ENCODE measurements at places on chromosomes 7 and 10. TPM values are rescaled to one million over a fixed set of nuclear protein-coding genes. Genes with fewer than 3 reads are reported as not detected.
A peak's percentile ranks its signal among the peaks of the same experiment; 100 is the strongest.

DNA sequence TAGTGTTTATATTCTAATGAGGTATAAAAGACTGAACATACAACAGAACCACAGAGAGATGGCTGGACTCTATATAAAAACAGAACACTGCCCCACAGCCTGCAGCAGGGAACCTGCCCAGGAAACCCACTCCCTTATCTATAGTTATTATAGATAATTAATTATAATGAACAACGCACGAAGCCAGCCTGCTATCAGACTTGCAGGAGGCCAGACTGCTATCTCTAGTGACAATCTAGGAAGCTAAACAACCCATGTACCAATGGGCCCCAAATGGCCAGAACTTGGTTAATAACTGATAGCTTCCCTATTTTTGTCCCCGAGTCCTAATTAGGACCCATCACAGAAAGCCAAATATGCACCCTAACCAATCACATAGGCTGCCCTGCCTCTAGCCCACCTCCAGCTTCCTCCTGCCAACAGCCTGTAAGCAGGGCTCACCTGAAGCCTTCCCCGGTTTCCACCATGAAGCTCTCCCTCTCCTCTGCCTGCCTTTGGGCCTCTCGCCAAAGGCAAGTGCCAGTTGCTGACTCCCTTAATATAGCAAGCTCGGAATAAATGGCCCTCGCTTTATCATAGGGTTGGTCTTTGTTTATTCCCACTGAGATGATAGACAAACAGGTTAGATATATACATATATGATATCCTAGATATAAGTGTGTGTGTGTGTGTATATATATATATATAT, 74.5 kb downstream of the SYPL1 start:
- H3K36me3 ChIP-seq, result no peaks in the 10 kb centered on the region
- peaks cover 21% of the 10 kb centered on the region for H3K27me3 ChIP-seq
- no peak overlapping the region for H3K4me3 ChIP-seq
- DNase-seq, result no peak
- no peak overlapping the region for H3K27ac ChIP-seq

Gene OR6B1
- total RNA-seq, result not detected

DNA sequence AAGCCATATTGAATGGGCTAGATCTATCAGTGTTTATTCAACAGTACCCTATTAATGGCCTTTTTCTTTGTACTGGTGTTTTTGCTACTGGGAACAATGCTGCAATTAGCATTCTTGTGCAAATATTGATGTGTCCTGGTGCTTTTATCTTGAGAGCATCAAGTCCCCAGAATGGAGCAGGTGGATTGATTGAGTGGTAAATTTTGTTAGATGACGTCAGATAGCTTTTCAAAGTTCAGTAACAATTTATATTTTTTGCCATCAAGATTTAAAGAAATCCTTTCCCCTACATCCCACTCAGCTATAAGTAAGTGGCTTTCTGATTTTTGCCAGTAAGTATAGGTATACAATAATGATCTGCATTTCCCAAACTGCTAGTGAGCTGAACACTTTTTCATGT, 63.4 kb upstream of the SYPL1 start:
- H3K36me3 ChIP-seq, result no peaks in the 10 kb centered on the region
- DNase-seq, result no peak
- no peak overlapping the region for H3K27ac ChIP-seq

Gene TUBAL3
- not detected for total RNA-seq

GRCh38 chr10:110218632-110219031, 11.2 kb downstream of the MXI1 start:
- H3K4me1 ChIP-seq, result peaks cover 49% of the 10 kb centered on the region
- DNase-seq, result no peak
- peaks cover 7% of the 10 kb centered on the region for H3K27me3 ChIP-seq
- H3K4me3 ChIP-seq, result no peak overlapping the region

GRCh38 chr10:97582169-97582568, 2.0 kb upstream of the HOGA1 start:
- no peak for DNase-seq
- H3K36me3 ChIP-seq, result no peaks in the 10 kb centered on the region
- H3K27ac ChIP-seq, result no peak overlapping the region
- H3K27me3 ChIP-seq, result peaks cover 5% of the 10 kb centered on the region

Gene ACBD7
- 1.5 TPM for total RNA-seq

DNA sequence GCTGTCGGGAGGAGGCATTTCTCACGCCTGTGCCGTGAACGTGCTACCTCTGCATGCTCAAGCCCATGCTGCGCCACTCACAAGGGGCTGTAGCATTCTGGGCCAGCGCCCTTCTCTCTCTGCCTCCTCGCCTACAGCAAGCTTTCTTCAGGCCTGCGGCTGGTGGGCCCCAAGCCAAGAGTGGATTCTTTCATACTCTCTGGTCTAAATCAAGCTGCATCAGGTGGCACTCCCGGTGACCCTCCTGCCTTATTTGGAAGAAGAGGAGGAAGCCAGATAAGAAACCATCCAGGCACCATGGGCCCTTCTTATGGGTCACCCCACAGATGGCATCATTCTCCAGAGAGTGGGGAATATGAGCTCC, 86.7 kb upstream of the DUSP5 start:
- DNase-seq, result no peak
- peaks cover 24% of the 10 kb centered on the region for H3K27me3 ChIP-seq
- no peaks in the 10 kb centered on the region for H3K36me3 ChIP-seq
- H3K4me1 ChIP-seq, result peaks cover 26% of the 10 kb centered on the region
- H3K4me3 ChIP-seq, result no peak overlapping the region

Gene CPEB3
- total RNA-seq, result 3.5 TPM

Gene ECHDC3
- total RNA-seq, result 1.6 TPM

DNA sequence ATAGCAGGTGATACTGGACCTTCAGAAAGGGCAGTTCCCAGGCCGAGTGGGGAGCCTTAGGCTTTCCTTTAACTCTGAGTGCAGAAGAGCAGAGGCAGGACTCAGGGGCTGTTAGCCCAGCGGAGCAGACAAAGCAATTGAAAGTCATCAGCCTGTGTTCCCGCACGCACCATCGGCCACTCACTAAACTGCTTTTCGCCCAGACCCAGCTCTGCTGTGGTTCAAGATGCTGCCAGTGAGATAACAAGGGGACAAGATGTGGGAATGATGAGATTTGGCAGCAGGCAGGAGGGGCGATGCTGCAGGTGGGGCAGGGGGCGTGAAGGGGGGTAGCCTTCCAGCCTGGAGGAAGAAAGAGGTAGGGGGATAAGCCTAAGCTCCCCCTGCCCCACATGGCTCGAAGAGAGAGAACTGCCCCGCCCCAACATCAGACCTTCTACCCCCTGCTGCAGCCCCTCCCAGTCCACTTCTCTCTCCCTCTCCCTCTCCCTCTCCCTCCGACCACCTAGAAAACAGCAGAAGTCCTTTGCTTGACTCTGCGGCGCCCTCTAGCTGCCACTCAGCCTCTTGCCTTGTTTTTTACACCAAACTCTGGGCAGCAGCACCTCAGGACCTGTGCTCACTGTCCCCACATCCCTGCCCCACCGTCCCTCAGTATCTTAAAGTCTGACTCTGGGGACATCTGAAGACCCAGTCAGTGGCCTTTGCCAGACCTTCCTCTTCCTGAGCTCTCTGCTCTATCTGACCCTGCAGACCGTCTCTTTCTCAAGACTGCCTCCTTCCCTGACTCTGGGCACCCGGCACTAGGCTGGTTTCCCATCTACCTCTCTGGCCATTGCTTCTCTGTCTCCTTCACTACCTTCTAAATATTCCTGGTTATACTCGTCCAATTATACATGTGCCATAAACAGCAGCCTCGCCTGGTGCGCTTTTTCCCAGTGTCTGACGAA, 110.5 kb downstream of the C10orf105 start:
- DNase-seq, result peak; percentile 76
- H3K4me3 ChIP-seq, result no peak overlapping the region
- no peak overlapping the region for H3K27ac ChIP-seq
- no peaks in the 10 kb centered on the region for H3K36me3 ChIP-seq

All from activated naive CD8-positive, alpha-beta T cell treated with anti-CD3 and anti-CD28 coated beads, Interleukin-2, amount 10 ng/mL, durations not matched to agents 7 days and 5 days (primary cell).